ENCODE measurements at places on chromosomes 13 and 19.
A peak's percentile ranks its signal among the peaks of the same experiment; 100 is the strongest.

DNA sequence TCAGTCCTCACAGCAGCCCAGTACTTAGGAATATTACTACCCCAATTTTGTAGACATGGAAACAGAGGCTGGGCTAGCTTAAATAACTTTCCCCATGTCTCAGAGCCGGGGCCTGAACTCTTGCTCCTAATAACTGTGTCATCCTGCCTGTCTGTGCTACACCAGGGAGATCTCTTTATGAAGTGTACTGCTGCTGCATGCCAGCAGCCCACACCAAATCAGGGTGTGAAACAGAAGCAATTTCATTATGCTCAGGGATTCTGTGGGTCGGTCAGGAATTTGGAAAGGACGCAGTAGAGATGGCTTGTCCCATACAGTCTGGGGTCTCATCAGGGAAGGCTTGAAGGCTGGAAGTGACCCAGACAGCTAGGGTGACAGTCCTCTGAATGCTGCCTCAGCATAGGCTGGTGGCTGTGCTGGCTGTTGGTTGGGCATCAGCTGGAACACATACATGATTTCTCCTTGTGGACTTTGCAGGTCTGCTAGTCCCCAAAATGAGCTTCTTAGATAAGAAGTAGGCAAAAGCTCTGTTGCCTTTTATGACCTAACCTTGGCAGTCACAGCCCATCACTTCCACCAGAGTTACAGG lies 22.6 kb downstream of the ZNF507 start:
- no peak for DNase-seq

DNA sequence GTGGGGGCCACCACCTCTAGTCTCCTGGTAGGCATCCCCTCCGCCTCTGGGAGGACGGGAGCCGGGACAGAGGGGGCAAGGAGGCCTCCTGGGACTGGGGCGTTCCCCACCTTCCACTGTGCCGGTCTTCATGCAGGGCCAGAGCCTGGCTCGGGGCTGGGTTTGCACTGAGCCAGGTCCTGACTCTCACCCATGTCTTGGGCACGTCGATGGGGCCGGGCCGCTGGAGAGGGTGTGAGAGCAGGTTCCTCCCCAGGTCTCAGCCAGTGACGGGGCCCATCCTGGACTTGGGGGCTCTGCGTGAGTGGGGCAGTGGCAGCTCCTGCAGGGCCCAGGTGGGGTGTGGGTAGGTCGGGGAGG lies 26.6 kb downstream of the ATP11A start:
- no peak for DNase-seq

- no peak for DNase-seq
Measured at GRCh38 chr13:41428155-41428554, 29.2 kb upstream of the RGCC start.

GRCh38 chr19:14410091-14411051 lies 8.8 kb downstream of the DDX39A start:
- DNase-seq: no peak

GRCh38 chr13:113231306-113232207 lies 22.1 kb downstream of the CUL4A start:
- no peak for DNase-seq

DNA sequence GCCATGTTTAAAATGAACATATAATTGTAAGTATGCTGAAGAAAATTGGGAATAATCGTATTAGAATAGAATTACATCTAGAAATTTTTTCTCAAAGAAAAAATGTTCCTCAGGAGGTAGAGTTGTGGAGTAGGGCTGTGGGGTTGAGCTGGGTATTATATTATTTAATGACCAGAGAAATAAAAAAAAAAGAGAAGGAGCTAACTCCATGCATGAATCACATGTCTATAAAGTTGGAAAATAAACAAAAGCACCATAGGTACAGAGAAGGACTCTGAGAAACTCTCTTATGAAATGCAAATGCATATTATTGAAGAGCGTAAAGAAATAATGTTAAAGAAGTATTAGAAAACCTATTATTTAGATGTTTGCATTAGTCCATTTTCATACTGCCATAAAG lies 405.5 kb downstream of the EFNB2 start:
- DNase-seq: no peak

DNA sequence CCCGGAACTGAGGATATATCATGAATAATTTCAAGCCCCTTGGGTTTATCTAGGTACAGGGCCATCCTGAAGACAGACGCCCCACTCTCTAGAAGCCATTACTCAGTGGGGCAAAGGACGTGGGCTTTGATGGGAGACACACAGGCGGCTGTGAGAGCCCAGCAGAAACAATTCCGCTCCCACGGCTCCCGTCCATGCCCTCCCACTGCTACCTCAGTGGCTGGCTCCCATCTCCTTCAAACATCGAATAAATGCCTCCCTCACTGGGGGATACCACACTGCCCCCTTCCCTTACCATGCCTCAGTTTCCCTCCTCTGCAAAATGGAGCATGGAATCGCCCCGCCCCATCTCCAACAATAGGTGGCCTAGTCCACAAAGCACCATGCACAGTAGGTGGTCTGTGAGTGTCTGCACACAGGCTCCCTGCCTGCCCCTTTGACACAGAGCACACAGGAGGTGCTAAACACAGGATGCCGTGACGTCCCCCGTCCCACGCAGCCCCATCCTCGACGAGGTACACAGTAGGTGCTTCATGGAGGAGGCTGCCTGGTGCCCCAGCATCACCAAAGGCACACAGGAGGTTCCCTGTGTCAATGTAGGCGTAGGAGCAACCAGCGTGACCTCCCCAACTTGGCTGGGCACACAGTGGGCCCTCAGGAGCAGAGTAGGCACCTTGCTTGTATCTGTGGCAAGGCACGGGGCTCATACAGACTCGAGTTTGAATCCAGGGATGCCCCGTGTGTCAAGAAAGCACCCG lies 46.0 kb downstream of the PTPRS start:
- DNase-seq: no peak

DNA sequence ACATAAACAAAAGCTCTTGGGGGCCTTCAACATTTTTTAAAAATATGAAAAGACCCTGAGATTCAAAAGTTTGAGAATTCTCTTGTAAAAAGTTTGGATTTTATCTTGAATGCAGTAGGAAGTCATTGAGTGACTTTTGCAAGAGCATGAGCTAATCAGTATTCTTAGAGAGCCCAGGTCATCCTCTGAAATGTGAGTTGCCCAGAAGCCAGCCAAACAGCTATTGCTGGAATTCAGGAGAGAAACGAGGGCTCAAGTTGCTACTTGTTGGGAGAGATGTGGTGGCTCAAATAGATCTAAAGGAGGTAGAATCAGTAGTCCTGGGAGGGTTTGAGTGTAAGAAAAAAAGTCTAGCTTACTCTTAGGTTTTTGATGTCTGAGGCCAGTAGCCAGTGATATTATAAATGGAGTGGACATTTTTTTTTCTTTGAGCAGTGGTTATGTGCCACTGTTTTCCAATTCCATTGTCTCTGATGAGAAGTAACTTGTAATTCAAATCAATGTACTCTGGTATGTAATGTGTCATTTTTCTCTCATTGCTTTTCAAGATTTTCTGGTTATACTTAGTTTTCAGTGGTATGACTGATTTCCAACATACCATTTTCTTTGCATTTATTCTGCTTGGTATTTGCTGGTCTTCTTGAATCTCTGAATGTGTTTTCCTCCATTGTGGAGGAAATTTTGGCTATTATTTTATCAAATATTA lies 30.7 kb downstream of the LMO7 start:
- DNase-seq: no peak

DNA sequence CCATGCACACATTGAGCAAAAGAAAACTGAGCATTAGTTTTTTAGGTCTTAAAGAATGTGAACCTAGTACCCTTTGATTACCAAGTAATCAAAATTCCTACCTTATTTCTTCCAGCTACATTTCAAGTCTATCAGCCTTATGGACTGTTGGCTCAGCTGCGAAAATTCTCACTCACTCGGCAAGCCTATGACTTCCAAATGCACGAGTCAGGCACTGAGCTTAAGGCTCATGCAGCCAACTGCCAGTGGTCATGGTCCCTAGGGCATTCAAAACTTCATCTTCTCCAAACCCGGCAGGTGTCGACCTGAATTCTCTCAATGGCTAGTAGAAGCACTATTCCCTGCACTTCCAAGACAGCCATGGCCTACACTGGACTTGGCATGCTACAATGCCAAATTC lies 41.2 kb downstream of the RUBCNL start:
- no peak for DNase-seq

DNA sequence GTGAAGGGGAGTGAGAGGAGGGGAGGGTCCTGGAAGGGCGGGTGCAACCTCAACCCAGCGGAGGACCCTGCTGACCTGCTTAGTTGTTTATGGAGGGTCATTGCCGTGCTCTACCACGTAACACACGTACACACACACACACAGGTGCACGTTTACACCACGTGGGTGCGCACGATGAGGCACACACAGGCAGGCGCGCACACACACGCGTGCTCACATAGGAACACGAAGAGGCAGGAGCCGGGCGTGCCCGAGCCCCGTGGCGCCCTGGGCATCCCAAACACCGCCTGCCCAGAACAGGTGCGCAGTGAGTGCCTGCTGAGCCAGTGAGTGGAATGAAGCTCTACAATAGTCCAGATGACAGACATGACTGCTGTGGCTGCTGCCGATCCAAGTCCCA lies 11.2 kb upstream of the MADCAM1 start:
- DNase-seq: no peak

GRCh38 chr13:27472941-27473340 lies 22.6 kb upstream of the MTIF3 start:
- no peak for DNase-seq

DNA sequence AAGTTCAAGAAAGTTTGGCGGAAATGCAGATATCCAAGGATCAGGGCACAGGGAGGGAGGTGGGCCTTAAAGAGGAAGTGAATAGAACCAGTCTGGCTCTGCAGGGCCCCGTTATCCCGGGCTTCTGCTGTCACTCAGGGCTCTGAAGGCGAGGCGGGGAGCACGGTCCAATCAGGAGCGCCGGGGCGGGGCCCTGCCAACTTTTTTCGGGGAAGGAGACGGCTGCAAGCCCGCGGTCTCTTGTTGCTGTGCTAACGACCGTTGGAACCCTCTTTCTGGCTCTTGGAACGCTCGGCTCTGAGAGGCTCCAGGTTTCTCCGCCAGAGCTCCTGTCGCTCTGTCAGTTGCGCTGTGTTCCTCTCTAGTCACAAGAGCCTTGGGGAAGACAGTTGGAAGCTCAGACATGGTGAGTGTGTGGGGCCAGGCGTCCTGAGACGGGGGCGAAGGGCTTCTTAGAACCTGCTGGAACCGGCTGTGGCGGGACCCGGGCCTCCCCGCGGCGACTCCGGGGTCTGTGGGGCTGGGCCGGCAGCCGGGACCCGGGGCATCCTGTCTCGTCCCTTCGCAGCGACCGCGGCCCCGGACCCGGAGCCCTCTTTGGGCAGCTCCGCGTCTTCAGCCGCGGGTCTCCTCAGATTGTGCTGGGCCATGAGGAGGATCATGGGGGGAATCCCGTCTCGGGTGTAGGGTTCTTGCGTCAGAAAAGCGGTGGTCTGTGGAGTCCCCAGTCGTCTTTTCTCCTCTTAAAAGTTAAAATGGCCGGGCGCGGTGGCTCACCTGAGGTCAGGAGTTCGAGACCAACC lies 27.7 kb downstream of the ZNF844 start:
- no peak for DNase-seq

DNA sequence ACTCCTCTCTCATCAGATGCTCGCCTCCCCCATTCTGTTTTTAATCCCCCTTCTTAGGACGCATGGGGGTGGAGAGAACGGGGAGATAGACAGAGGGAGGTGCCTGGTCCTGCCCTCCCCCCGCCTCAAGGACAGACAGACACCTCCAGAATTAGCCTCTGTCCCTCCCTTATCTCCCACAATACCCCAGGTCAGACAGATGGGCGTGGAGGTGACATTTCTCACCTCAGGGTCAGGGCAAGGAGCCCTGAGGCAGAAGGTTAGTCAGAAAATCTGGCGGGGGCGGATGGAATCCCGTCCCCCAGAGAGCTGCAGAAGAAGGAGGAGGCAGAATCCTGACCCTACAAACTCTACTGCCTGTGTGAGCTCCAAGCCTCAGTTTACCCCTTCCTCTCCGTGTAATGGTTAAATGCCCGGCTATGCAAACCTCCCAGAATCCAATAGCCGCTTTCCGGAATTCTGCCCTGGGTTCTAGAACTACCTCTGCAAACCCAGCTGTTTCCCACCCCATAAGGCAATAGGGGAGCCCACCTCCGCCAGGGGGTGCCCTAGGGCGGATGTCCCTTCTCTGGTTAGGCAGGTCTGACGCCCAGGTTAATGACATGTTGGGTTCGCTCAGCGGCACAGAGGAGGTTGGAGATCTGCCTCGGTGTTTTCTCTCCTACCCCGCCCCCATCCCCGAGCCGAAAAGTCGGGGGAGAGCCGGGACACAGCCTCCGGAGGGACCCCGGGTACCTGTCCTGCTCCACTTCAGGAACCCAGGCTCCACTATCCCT lies 900 bp downstream of the PPP1R13L start:
- no peak for DNase-seq

- DNase-seq: no peak
Measured at GRCh38 chr13:26716984-26717383, 43.6 kb downstream of the GPR12 start.

GRCh38 chr13:21202767-21203531 lies 26.5 kb downstream of the MRPL57 start:
- DNase-seq: no peak

DNA sequence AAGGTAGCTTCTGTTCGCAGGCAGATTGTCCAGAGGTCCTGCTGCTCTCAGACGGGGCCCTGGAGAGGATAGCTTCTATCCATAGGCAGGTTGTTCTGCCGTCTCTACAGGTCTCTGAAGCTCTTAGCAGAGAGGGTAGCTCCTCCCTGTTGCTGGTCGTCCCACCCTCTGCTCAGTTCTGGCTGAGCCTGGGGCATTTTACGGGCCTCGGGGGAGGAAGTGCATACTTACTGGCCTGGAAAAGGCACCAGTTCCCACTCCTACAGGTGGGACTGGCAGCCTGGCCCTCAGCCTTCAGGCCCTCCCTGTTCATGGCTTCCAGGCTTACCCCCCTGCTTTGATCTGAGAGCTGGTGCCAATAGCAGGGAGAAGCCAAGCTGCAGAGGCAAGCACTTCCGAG lies 42.3 kb downstream of the USPL1 start:
- no peak for DNase-seq

- DNase-seq: no peak
Measured at GRCh38 chr19:10290357-10290875, 664 bp downstream of the ICAM5 start.

GRCh38 chr13:100875392-100876043 lies 200.9 kb upstream of the TMTC4 start:
- peak; percentile 63 for DNase-seq

GRCh38 chr13:63189712-63190111 lies 1774.1 kb upstream of the PCDH20 start:
- DNase-seq: no peak

- no peak for DNase-seq
Measured at GRCh38 chr19:11018179-11018578, 57.3 kb downstream of the SMARCA4 start.

- no peak for DNase-seq
Measured at GRCh38 chr13:68667863-68668262, 1437.7 kb upstream of the PCDH9 start.

All from RKO (cell line).